ENCODE measurements at places on chromosomes 11 and 22.
A peak's percentile ranks its signal among the peaks of the same experiment; 100 is the strongest.

DNA sequence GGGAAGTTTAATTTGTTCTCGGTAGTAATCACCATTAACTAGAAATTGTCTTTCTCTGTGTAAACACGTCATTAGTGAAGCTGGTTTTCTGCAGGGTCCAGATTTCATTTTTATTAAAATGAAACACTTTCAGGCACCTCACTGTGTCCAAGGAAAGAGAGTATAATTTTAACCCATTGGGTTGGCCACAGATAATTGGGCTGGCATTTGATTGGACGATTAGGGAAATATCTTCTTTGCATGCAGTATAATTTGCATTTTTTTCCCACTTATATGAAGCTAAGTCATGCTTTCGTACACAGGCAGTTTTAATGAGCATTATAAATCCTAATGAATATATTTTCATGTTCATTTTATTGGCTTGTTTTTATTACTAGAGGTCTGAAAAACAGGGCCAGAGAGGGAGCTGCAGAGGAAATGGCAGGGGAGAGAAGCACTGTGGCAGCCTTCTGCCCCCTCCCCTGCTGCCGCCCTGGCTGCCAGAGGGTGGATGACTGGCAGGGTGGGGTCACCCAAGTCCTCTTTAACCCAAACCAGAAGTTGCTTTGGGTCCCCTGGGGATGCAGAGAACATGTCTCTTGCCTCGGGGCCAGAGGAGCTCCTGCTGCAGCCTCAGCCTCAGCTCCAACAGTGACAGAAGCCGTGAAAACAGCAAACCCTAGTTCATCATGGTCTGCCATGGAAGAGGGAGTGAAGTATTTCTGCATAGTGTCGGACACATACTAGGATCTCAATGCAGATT, 93.9 kb downstream of the PKNOX2 start:
- no peak for DNase-seq

DNA sequence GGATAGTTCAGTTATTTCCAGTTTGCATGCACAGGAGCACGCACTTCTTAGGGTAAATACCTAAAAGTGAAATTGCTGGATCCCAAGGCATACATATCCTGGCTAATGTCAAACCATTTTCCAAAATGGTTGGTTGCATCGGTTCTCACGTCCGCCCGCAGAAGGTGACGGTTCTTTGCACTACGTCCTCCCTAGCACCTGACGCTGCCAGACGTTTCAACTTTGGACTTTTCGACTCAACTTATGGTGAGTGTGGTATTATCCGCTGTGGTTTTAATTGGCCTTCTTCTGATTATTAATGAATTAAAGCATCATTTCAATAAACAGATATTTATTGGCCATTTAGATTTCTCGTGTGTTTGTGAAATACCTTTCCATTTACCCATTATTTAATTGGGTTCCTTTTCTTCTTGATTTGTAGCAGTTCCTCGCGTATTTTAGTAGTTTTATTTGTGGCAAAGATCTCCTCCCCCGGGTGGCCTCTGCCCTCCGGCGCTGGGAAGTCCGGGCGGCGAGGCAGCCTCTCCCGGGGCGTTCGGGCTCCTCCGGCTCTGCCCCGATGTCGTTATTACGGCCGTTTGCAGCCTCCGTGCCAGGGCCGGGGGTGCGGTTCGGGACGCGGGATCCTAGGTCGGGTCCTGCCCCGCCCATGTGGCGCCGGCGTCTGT, at the start of gene JHY:
Gene JHY, plus strand, starts transcription at position 571 of the 668 bp plus-strand sequence. CDS start 3,091 bp downstream, outside the sequence.
- DNase-seq, result peak; percentile 35

GRCh38 chr11:86906198-86906597, 49.0 kb downstream of the FZD4 start:
- no peak for DNase-seq

GRCh38 chr22:16933291-16934282, 74.4 kb downstream of the GAB4 start:
- DNase-seq, result no peak

DNA sequence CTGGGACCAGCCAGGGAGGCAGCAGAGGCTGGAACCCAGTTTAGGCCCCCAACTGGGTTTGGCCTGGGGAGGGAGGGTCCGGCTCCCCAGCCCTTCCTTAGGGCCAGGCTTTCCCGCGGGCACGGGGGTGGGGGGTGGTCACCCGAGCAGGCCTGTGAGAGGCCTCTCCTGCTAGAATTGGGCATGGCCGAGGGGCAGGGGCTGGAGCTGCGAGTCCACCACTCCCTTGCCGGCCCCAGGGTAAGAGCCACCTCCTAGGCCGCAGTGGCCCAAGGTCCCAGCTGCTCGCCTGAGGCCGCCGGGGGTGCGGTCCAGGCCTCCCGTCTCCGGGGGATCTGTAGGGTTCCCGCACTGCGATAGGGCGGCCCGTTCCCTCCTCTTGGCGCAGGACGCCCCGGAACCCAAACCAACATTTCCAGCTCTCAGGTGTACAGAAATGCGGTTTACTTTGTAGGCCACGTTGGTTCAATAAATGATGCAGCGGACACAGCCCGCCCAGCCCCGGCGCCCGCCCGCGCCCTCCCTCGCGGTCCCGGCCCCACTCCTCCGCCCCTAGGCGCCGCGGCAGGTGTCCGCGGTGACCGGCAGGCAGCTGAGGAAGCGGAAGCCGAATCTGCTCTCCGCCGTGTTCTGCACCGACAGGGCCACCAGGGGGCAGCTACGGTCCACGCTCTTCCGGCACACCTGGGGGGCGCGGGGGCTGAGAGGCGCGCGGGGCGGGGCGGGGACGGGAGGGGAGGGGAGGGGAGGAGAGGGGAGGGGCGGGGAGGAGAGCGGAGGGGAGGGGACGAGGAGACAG, 5.9 kb downstream of the LMNTD2 start:
- peak; percentile 90 for DNase-seq

- DNase-seq, result no peak
Observed at GRCh38 chr11:70873736-70874412, 378.5 kb downstream of the SHANK2 start.
